SW480 (cell line): ENCODE measurements at places on chromosomes 7 and 10.

DNA sequence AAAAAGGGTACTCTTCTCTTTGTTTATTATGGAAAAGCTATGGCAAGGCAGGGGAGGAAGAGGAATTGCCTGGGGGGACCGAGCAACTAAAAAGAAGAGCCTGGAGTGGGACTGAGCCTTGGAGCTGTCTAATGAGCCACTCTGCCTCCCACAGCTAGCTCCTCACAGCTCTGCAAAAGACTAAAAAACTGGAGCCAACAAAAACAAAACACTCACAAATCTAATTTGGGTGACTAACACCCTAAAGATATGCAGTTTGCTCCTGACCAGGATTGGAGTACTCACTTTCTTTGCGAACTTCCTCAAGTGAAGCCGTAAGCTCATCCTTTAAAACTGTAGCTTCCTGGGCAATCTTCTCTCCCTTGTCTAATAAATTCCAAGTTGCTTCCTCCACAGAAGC, 89.4 kb downstream of the CTNNA3 start:
- no peak for DNase-seq

- DNase-seq, result no peak
These were observed 27.8 kb downstream of the DIP2C start for GRCh38 chr10:661597-662222.

DNA sequence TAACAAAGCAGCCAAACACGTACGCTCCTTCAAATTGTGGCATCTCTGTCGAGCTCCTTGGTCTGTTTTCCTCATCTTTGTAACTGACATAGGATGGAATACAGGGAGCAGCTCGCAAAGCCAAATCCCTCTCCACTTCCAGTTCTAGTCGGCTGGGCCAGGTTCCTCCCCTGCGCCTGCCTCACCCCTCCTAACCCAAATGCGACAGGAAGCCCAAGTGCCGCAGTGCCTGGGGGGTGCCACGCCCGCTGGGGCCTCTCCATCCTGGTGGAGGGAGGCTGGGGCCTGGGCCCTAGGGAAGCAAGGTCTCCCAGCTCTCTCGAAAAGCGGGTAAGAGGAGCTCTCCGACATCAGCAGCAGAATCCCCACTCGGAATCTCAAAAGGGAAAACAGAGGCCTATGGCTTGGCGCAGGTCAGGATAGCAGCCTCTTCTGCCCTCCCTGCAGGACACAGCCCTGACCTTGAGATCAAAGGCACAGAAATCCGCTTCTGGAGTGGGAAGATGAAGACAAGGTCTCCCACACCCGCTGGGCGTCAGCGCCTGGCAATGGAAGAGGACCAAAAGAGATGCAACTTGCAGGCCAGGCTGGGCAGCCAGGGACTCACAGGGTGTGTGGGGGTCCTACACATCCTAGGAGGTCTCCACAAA, 165.8 kb downstream of the NRF1 start:
- DNase-seq, result no peak

GRCh38 chr10:88831709-88832108, 19.9 kb downstream of the ANKRD22 start:
- DNase-seq, result peak; percentile 2

- no peak for DNase-seq
These were observed 81.8 kb downstream of the ADRA2A start for GRCh38 chr10:111158595-111158994.

DNA sequence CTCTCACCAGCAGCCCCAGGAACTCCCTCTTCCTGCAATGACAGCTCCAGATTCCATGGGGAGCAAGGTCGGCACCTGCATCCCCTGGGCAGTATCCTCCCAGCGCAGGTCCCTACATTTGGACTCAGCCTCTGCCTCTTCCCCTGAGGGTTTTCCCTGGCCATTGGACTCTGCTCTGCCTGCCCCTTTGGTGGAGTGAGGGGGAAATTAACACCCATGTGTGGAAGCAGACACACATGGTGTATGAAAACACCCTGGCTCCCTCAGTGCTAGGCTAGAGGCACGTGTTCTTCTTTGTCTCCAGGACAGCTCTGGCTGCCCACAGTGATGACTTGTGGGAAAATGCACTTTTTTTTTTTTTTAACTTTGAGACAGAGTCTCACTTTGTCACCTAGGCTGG, 8.4 kb downstream of the PRF1 start:
- DNase-seq, result no peak

GRCh38 chr10:124535731-124536495, 74.3 kb downstream of the LHPP start:
- DNase-seq, result no peak

DNA sequence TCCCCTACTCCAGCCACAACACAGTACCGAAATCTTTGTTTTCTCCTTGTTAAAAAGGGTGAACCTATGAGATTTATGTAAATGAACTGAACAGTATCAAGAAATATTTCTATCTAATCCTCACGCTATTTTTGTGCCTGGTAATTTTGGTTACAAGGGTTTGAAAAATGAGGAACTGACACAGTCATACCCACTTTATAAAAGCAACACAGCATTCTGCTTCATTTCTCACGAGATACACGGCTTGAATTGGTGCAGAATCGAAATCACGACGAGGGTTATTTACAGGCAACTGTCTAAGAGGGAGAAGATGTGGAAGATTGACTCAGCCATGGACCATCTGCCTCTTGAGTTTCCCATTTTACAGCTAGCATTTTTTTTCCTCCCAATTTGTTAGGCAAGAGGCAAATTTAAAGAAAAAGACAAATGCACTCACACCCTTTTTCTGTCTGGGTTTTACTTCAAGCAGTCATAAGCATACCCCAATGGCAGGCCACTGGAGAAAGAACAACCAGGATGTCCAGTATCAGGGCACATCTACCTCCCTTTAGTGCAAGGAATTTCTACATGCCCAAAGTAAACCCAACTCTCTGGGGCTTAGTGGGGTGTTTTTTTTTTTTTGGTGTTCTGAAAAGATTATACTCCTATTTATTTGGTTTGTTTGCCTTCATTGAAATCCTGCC, 108.1 kb downstream of the ITGB8 start:
- DNase-seq, result no peak

DNA sequence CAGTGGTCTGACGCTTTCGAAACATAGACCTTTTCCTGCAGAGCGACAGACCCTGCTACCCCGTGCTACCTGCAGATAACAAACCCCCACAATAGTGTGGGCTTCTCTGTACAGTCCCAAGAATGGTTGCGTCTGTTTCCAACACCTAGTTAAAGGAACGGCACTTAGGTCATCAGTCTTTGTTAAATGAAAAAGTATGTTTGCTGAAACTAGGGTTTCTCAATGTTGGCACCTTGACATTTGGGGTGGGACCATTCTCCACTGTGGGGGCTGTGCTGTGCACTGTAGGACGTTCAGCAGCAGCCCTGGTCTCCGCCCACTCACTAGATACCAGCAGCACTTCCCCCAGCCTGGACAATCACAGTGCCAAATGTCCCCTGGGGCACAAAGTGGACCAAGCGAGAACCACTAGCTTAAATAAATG, 13.7 kb downstream of the TECTB start:
- no peak for DNase-seq

GRCh38 chr7:43309706-43310022, 197.2 kb downstream of the HECW1 start:
- DNase-seq, result no peak

GRCh38 chr7:82312646-82313045, 130.9 kb downstream of the CACNA2D1 start:
- DNase-seq, result no peak

DNA sequence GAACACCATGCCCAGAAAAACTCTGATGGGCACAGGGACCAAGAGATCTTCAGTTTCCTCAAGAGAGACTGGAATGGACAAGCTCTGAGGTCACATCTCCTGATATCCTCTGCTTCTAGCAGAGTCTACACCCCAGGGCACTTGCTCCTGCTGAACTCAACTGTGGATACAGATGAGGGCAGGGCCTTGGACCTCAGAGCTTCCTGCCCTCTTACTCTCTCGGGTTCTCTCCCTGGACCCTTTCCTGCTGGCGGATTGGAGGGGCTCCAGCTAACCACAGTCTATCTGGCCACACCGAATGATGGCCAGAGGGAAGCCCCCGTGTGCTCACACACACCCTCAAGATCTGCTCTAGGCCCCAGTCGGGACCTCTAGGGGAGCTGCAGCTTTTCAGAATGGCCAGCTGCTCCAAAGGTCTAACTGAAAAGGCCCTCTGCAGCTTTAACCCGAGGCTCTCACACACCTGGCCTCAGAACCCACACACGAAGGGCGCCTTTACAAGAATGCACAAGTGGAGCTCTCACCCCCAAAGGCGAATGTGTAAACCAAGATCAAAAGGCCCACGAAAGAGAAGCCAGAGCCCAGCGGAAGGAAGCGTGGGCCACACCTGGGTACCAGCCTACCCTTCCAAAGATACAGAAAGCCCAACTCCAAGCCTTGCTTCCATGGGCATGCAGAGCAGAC, 65.5 kb downstream of the FAM53B start:
- DNase-seq, result peak; percentile 46

- DNase-seq, result no peak
These were observed 5.7 kb upstream of the SMKR1 start for GRCh38 chr7:129496653-129497052.

DNA sequence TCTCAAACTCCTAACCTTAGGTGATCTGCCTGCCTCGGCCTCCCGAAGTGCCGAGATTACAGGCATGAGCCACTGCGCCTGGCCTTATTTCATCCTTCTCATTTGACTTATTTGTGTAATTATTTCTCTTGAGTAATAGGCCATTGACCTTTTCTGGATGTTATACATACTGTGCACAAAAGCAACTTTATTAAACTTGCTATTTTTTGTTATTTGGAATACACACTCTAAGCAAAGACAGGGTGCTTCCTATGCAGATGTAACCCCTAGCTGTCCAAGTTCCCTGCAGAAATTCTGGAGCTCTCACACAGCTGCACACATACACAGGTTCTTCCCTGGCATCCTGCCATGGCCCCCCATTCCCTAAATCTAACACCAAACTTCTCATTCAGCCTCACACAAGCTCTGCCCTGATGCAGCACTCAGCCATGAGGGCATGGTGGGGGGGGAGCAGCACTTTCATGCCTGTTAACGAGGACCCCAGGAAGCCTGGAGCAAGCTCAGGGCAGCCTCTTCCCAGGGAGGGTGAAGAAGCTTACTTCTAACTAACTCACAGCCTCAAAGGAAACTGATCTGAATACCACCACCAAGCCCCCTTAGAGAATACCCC, 33.2 kb downstream of the SH3PXD2A start:
- no peak for DNase-seq

DNA sequence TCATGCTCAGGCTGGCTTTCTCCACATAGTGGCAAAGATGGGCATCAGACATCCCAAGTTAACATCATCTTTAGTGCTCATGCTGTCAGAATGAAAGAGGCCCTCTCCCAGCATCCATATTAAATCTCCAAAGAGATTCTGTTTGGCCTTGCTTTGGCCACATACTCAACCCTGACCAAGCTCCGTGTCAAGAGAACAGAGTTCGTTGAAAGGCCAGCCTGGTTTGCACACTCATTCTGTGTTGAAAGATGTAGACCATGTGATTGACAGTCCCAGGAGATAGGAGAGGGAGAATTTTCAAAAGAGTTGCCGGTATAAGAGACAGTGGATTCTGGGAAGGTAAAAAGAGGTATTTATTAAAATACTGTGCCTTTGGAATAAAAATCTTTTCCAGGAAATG, 19.7 kb downstream of the MET start:
- DNase-seq, result no peak

GRCh38 chr7:6630007-6630849, 6.9 kb upstream of the ZNF316 start:
- DNase-seq, result no peak

- DNase-seq, result no peak
These were observed 423.3 kb downstream of the GLRX3 start for GRCh38 chr10:130559547-130559880.

DNA sequence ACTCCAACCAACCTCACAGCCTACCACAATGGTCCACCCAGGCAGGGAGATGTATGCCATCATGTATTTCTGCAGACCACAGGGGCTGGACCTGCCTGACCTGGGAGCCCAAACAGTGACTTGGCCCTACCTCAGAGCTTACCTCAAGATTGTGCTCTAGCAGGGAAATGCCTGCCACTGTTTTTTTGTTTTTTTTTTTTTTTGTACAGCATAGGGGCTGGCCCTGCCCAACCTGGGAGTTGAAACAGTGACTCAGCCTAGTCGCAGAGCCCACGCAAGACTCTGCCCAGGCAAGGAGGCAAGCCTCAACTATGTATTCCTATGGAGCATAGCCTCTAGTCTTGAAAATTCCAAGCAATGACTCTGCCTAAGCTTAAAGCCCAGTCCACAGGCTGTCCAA, 39.3 kb upstream of the CDK6 start:
- no peak for DNase-seq

GRCh38 chr10:87058171-87058570, 36.5 kb downstream of the GLUD1 start:
- no peak for DNase-seq

GRCh38 chr10:130042381-130042780, 68.2 kb downstream of the C10orf143 start:
- no peak for DNase-seq

GRCh38 chr7:71408271-71408670, 276.3 kb downstream of the GALNT17 start:
- DNase-seq, result no peak

GRCh38 chr7:110854166-110854565, 236.8 kb upstream of the LRRN3 start:
- DNase-seq, result no peak

DNA sequence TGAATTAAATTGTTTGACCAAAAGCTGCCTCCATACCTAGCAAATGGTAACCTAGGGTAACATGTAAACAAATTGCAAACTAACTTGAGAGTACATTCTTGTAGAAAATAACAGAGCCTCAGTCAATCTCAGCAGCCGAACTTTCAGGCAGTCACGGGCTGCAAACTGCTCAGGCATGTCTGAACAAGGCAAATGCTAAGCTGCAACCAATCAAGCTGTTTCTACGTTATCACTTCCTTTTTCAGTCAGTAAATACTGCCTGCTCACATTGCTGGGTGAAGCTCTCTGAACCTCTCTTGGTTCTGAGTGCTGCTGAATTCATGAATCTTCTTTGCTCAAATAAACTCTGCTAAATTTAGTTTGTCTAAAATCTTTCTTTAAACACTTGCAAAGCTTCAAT, 1212.4 kb downstream of the SORCS1 start:
- peak; percentile 1 for DNase-seq

DNA sequence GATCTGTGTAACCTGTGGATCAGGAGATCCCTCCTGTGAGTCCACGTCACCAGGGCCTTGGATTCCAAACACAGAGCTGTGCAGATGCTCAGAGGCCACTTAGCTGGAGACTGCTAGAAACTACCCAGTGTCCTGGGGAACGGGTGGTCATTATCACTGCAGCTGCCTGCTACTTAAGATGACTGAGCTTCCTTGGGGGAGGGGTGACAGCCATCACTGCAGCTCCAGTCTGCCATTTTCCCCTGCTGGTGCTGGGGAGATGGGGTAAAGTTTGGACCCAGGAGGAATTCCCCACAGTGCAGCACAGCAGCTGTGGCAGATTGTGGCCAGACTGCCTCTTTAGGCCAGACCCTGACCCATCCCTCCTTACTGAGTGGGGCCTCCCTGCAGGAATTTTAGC, 78.8 kb upstream of the VOPP1 start:
- no peak for DNase-seq
